Stimulated activated CD4-positive, alpha-beta T cell treated with anti-CD3 and anti-CD28 coated beads, Interleukin-12 subunit alpha, Interleukin-12 subunit beta, amount 100 ng/mL, for 4 hours (primary cell): ENCODE measurements at places on chromosomes 4 and X.

- no peak for DNase-seq
Measured at GRCh38 chrX:38166478-38167083, 54.1 kb downstream of the SRPX start.

GRCh38 chr4:1047106-1047975 is 35.9 kb downstream of the FGFRL1 start:
- DNase-seq, result no peak

GRCh38 chrX:152832520-152832919 is 1.7 kb downstream of the NSDHL start:
- no peak for DNase-seq

GRCh38 chr4:1795299-1796195 is 2.5 kb downstream of the FGFR3 start:
- no peak for DNase-seq

DNA sequence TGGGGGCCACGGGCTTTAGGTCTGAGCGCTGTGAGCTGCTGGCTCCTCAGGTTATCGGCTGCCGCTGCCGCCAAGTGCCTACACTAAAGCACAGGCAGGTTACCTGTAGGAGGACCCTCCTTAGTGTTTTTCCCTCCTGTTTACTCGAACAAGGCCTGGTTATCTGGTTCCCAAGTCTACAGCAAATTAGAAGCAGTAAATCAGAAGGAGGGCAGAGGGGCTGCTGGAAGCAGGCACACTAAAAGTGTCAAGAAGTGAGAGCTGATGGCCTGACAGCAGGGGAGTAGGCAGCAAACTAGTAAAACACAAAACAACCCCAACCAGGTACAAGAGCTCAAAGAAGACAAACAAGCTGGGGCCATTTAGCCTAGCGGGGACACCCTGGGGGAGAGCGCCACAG is 125.0 kb upstream of the PJA1 start:
- no peak for DNase-seq

DNA sequence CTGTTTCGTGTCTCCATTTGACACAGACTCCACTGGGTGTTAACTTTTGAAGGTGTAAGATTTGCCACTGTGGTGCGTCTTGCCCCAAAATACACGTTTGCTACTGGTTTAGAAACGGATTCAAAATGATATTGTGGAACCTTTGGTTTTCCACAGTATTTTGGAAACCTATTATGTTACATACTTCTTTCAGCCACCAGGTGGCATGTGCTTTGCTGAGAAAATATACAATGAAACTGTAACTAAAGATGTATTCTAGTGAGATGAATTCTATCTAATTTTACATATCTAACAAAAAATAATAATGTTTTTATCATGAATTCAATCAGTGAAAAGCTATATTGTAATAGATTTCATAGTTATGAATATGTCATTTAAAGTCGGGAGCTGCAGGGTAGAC is 28.4 kb upstream of the SLITRK4 start:
- DNase-seq, result no peak

DNA sequence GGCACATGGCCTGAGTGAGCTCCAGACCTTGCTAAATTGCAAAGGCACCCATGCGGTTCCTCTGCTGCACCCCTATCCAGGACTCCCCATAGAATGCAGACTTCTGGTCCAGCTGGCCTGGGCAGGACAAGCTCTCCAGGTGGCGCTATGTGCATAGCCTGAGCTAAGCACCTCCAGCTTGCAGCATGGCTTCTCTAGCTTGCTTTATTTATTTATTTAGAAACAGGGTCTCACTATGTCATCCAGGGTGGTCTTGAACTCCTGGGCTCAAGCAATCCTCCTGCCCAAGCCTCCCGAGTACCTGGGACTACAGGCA is 5.5 kb upstream of the WFS1 start:
- no peak for DNase-seq
